Stimulated activated CD4-positive, alpha-beta T cell treated with anti-CD3 and anti-CD28 coated beads, Interleukin-1b, Interleukin-23, amount 100 ng/mL, for 24 hours (primary cell): ENCODE measurements at places on chromosomes 7 and 10.

DNA sequence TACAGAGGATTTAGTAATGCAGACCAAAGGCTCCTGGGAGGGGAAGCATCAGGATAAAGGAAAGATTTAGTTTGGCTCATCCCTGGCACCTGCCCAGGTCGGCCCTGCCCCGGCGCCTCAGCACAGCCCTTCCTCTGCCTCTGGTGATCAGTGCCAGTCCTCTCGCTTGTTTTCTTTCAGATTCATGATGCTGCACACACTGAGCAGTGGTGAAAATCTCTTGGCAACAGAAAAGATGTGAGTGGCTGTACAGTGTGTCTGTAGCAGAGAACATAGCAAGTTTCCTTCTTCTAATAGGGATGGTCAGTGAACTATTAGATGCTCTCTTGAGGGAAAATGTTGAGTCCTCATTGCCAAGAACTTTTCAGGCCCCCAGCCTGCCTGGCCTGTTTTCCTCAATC lies 994.1 kb downstream of the KCNMA1 start:
- DNase-seq = no peak

GRCh38 chr7:8710124-8710523 lies 276.7 kb downstream of the NXPH1 start:
- no peak for DNase-seq

DNA sequence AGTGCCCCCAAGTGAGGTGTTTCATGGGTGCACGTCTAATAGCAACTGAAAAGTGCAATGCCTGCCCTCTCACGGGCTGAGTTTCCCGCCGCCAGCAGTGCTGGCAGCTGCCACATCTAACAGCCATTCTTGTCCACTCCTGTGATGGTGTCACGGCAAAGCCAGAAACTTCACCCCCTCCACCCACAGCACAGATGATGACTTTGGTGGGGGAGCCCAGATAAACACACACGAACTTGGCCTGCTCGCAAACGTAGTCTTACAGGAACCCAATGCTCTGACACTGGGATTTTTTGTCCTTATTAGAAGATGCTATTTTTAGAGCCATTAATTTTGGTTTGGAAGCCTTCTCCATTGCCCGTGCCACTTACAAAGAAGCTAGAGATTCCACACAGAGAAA lies 26.7 kb downstream of the CPXM2 start:
- no peak for DNase-seq

DNA sequence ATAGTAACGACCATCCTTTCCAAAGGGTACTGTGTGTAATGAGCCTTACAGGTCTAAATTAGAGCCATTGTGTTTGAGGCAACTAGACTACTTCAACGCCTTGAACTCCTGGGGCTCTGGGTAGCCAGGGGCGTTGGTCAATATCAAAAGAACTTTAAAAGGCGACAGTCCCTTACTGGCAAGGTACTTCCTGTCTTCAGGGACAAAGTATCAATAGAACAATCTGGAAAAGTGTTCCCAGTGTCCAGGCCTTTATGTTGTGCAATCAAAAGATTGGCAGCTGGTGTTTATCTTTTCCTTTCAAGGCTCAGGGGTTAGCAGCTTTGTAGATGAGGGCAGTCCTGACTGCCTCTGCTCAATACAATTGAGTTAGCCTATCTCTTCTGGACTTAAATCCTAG lies 284.3 kb downstream of the PARD3 start:
- no peak for DNase-seq

DNA sequence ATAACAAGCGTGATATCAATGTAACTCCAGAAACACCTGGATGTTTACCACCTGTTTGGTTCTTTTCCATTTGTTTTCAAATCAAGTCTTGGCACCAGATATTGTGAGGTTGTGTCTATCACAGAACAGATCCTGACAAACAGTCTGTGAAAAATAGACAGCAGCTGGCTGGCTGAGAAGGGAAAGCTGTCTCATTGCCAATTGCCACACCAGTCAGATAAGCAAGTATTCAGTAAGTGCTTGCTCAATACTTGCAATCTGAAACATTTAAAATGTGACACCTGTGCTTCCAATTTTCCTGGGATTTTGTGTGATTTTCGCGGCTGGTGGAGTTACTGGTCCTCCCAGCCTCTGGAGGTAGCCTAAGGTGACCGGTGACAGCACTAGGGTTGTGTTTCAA lies 147.9 kb upstream of the MYO3A start:
- DNase-seq = no peak

GRCh38 chr10:28730031-28730778 lies 52.9 kb downstream of the BAMBI start:
- DNase-seq = no peak

- DNase-seq = no peak
These were observed 31.2 kb downstream of the TBXAS1 start for GRCh38 chr7:139860090-139860775.

DNA sequence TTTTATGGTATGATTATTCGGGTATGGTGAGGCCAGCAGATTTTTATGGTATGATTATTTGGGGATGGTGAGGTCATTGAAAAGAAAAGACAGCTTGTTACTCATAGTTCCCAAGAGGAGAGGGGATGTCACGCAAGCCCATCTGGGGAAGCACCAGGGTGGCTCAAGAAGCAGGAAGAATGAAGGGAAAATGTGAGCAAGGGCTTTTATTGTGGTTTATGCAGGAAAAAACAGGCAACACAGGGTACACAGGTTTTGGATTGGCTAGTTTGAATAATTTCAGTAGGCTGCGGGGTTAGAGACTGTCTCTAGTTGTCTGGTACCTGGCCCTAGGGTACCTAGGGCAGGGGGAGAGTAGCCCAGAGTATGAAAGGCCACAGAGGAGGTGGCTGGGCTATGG lies 26.8 kb upstream of the DGKI start:
- DNase-seq = no peak

GRCh38 chr10:53601260-53601875 lies 828.8 kb upstream of the MBL2 start:
- DNase-seq = no peak

GRCh38 chr7:63918986-63919385 lies 79.7 kb upstream of the ZNF722 start:
- no peak for DNase-seq

DNA sequence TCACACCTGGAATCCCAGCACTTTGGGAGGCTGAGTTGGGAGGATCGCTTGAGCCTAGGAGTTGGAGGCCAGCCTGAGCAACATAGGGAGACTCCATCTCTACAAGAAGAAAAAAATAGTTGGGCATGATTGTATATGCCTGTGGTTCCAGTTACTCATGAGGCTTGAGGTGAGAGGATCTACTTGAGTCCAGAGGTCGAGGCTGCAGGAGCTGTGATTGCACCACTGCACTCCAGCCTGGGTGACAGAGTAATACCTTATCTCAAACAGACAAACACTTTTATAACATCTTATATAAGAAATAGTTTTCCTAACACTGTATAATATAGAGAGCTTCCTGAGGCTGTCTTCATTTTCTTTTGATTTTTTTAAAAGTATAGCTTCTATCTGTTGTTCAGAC lies 448.4 kb upstream of the COBL start:
- DNase-seq = no peak

DNA sequence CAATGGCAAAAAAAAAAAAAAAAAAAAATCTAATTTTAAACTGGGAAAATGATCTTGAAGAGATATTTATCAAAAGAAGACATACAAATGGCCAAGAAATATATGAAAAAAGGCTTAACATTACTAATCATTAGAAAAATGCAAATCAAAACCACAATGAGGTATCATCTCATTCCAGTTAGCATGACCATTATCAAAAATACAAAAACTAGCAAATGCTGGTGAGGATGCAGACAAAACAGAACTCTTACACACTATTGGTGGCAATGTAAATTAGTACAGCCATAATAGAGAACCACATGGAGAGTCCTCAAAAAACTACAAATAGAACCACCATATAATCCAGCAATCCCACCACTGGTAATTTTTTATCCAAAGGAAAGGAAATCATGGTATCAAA lies 489.6 kb downstream of the TNS3 start:
- DNase-seq = no peak

GRCh38 chr10:93742633-93743349 lies 14.9 kb upstream of the LGI1 start:
- DNase-seq = no peak

DNA sequence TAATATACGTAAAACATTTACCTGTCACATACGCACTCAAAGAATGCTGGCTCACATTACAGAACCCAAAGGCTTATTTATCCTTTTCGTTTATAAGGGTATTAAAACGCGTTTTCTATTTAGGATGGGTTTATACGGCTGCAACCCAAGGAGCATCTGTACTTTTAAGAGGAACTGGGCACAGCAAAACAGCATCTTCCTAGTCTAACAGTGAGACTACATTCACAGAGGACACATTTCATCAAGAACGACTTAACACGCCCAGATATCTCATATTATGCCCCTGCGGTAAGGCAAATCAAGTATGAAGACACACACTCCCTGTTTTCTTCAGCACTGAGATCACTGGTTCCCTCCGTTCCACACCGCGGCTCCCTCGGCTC lies 533 bp upstream of the DMTF1 start:
- no peak for DNase-seq
